Activated B cell treated with CpG ODN at 0.5 μM for 24 hours (primary cell): ENCODE measurements at places on chromosomes 2 and 18. TPM values are rescaled to one million over a fixed set of nuclear protein-coding genes. Genes with fewer than 3 reads are reported as not detected.

- no peak for DNase-seq
Measured at GRCh38 chr2:69171897-69172525, 159.0 kb downstream of the ANTXR1 start.

GRCh38 chr2:3324036-3324386, 53.6 kb downstream of the EIPR1 start:
- no peak for DNase-seq

- DNase-seq, result no peak
Measured at GRCh38 chr2:69779258-69780001, 37.5 kb downstream of the ANXA4 start.

DNA sequence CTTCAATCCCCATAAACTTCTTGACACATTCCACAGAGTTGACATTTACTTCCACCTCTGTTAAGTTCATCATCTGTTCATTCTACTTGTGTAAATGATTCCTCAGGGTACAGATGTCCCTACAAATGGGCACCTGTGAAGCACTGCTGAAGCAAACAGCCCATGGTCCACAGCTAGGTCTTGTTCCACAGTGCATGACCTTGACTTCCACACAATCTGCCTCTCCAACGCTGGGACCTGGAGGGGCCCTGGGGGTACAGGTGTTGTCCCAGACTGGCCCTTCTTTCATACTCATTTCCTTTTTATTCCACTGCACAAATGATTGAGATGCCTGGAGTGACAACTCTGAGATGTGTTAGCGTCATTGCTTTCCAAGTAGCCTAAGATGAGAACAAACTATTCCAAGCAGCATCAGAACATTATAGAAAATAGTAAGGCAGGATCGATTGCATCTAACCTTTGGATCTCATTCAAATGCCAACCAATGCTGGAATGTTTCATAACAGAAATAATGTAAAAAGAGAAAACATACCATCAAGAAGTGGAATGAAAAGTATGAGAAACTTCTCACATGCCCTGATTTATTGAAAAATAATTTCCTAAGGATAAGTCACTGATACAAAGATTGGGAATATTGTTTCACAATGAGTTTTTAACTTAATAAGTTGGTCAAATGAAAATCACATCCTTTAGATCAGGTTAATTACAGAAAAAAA, 31.2 kb downstream of the PIEZO2 start:
- no peak for DNase-seq

Gene STEAP3
- 1.1 and 1.2 TPM in 2 replicates for total RNA-seq

GRCh38 chr2:120109186-120110061, 96.5 kb downstream of the EPB41L5 start:
- no peak for DNase-seq

GRCh38 chr2:193517615-193518014, 1322.9 kb upstream of the TMEFF2 start:
- no peak for DNase-seq

Gene FSHR
- total RNA-seq, result not detected in 2 replicates

- DNase-seq, result no peak
Measured at GRCh38 chr2:191241418-191241817, 3.8 kb upstream of the MYO1B start.

Gene ACTR2
- total RNA-seq, result 484 and 493 TPM in 2 replicates

Gene PDCD1
- 2.6 and 3.5 TPM in 2 replicates for total RNA-seq

Gene ONECUT2
- not detected in 2 replicates for total RNA-seq

GRCh38 chr18:44677933-44678332, 2.8 kb upstream of the SETBP1 start:
- no peak for DNase-seq

DNA sequence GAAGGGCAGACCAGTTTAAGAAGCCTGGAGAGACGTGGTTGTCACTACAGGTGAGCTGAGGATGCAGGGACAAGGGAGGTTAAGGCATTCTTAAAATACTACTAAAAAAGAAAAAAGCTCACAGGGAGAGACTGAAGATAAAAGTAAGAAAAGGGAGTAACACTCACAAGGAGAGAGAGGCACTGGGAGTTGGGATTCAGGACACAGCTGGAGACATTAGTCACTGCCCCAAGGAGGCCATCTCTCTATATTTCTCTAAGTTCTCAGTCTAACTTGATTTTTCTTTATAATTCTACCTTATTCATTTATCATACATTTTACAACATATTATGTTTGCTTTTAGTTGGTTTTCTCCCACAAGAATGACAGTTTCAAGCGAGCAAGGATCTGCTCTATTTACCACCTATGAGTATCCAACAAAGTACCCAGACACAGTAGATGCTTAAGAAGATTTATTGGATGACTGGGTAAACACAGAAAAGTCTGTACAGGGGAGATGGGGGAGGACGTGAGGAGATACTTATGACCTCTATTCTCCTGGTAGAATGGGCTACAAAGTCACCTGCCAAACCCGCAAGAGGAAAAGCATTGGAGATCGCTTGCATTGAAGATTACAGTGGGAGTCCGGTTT, 2.2 kb downstream of the SERPINE2 start:
- no peak for DNase-seq

DNA sequence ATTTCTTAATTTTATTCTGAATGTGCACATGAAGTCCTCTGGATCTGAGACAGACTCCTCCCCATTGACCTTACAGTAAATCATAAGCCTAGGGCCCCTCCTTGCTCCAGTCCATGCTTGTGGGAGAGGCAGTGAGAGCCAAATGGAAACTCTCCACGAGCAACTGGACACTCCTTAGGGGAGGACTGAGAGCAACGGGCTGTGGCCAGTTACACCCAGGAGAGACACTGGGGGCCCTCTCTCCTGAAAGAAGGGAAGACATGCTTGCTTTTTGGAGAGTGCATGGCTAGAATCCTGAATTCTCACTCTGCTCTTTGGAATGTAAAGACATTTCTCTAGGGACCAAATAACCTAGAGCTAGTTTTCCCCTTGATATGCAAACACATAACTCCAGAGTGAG, 49.0 kb upstream of the BIN1 start:
- DNase-seq, result no peak
